ENCODE measurements at places on chromosomes 6 and 20.

GRCh38 chr6:161242779-161243693, 30.8 kb downstream of the AGPAT4 start:
- DNase-seq = peak; percentile 61

DNA sequence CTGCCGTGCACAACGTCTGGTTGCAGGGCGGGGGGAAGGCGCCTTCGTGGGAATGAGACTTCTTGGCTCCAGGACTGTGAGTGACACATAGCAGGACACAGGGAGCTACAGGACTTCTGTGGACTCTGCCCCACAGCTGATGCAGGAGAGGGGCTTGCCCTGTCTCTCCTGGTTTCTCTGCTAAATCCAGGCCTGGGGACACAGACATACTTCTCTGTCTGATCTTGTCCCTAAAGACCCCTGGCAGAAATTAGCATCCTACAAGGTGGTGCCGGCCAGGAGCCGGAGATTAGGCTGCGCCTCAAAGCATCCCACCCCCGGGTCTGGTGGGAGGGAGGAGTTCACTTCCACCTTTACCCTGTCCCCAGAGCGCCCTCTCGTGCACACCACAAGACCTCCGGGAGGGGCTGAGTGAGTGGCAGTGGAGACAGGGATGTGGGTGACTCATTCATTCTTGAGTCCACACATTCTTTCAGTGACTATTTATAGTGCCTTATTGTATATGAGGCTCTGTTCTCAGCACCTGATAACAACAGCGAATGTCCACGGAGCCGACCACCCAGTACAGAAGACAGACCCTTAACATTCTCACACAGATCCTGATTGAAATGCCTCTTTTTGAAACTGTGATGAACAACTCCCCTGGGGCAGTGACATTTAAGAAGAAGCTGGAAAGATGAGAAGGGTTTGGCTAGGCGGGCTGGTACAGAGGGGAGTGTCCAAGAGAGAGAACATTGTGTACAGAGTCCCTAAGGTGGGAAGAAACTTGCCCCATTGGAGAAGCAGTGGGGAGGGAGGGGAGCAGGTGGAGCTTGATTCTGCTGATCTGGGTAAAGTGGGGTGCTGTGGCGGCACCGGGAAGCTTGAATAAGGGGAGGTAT, 39.0 kb downstream of the GMPR start:
- no peak for DNase-seq

GRCh38 chr6:128659276-128659675, 138.9 kb upstream of the PTPRK start:
- no peak for DNase-seq

GRCh38 chr20:46549188-46549972, 1.1 kb downstream of the OCSTAMP start:
- DNase-seq = no peak

DNA sequence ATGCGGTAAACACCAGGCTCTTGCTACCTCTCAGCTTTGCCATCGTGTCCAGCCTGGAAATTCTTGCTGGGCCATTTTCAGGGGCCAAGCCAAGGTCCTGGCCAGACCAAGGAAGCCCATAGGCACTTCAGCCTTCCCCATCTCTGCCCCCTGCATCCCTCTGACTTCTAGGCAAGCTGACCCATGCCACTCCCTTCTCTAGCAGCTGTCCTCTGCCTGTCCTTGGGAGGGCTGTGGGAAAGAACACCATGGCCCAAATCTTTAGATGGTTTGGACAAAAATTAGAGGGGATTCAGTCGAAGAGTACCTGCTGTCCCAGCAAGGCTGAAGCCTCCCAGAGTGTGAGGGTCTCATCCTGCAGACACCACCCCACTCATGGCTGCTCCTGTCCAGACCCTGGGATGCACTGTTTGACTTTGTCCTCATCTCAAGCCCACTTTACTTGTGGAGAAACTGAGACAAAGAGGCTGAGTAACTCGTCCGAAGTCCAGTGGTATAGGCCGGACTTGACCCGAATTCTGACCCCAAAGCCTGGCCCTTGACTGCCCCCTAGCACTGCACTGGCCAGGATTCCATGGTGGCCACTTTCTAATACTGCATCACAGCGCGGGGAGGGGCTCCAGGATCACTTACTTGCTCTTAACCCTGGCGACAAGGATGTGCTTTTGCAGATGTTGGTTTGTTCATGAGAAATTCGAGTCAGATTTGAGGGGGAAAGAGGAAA, 22.4 kb upstream of the STX16 start:
- DNase-seq = no peak

DNA sequence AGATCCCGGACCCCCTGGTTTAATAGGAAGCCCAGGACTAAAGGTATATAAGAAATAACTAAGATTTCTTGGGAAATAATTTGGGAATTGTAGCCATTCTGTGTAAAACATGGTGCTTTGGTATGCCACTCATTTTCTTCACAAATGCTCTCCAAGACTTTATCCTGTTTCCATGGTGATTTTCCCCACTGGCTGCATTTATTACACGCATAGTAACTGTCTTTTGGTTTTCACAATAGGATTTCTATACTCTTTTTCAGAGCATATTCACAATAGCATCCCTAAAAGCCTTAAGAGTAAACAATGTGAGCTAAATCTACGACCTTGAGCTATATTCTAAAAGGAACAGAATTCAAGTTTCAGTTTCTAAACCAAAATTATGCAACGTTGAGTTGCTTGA, 160.8 kb downstream of the COL9A1 start:
- DNase-seq = no peak

- no peak for DNase-seq
Measured at GRCh38 chr20:25283221-25283951, 35.5 kb downstream of the PYGB start.
